Fibroblast of the aortic adventitia (primary cell): ENCODE measurements at places on chromosomes 5 and 9.
A peak's percentile ranks its signal among the peaks of the same experiment; 100 is the strongest.

- DNase-seq = no peak
Observed at GRCh38 chr5:158117467-158118160, 258.7 kb upstream of the CLINT1 start.

DNA sequence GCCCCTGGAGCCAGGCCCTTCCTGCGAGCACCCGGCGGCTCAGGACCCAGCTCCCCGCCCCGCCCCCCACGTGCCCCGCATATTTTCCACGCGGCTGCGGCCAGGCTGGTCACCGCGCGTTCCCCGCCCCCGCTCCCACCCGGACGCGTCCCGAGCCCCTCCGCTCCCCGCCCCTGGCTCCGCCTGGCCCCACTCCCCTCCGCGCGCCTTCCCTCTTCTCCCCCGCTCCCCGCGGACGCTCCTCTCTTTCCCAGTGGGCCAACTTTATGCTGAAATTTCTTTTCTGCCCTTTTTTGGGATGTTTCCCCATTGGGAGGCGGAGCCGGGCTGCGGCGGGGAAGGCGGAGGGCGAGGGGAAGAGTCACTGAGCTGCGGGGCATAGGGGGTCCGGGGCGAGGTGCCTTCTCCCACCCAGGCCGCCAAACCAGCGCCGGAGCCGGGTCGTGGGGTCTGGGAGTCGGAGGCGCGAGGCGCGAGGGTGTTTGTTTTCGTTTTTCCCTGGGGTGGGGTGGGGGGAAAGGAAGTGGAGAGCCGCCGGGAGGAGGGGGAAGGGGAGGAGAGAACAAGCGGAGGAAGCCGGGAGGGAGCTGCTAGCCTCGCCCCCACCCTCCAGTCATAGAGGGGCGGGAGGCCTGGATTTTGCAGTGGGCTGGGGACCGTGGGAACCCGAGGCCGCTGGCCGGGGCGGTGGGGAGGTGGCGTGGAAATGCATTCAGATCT lies 1.0 kb upstream of the TPM2 start:
- DNase-seq = peak; percentile 71

- no peak for DNase-seq
Observed at GRCh38 chr5:137753691-137754187, 424 bp downstream of the HNRNPA0 start.

DNA sequence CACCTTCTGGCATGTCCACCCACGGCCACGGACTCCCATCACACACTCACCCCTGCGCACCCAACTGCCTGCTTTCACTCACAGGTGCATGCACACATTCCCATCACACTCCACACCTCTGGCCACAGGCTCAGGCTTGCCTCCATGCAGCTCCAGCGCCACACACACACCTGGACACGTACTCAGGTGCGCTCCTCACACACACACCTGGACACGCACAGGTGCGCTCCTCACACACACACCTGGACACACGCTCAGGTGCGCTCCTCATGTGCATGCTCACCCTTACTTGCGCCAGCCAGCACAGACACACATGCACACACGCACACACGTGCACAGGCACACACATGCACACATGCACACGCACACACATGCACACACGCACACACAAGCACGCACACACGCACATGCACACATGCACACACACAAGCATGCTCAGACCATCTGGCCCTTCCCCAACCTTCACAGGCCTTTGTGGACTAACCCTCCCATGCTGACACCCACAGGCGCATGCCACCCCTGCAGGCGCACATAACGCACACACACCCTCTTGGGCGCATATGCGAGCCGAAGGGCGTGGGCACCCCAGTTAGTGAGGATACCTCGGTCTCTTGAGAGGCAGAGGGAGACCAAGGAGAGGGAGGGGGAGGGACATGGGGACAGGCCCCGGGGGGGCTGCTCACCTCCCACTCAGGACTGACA lies 8.3 kb downstream of the GRIN1 start:
- DNase-seq = no peak

DNA sequence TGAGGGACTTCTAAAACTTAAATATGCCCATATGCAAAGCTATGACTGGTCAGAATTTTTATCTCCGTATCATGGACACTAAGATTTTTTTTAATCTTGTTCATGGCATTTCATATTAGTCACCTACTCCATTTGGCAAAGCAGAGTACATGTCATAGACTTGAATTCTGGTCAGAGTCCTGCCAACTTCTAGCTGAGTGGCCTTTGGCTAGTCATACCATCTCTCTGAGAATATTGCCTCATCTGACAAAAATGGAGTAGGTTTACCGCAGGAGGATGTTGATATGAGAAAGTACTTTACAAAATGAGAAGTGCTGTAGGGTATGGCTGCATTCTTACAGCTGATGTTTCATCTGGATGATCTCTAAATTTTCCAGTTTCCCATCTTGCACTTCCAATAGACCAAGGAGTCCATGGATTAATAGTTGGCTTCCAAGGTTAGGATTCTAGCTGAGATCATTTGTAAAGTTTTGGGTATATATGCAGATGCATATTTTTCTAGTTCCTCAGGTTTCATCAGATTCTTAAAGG lies 150.8 kb upstream of the NR3C1 start:
- peak; percentile 98 for DNase-seq
